ENCODE measurements at places on chromosomes 16 and 17.

GRCh38 chr17:29215717-29216116 lies 30.9 kb upstream of the CRYBA1 start:
- DNase-seq: no peak

- no peak for DNase-seq
Measured at GRCh38 chr17:61485067-61485775, 33.0 kb downstream of the TBX4 start.

DNA sequence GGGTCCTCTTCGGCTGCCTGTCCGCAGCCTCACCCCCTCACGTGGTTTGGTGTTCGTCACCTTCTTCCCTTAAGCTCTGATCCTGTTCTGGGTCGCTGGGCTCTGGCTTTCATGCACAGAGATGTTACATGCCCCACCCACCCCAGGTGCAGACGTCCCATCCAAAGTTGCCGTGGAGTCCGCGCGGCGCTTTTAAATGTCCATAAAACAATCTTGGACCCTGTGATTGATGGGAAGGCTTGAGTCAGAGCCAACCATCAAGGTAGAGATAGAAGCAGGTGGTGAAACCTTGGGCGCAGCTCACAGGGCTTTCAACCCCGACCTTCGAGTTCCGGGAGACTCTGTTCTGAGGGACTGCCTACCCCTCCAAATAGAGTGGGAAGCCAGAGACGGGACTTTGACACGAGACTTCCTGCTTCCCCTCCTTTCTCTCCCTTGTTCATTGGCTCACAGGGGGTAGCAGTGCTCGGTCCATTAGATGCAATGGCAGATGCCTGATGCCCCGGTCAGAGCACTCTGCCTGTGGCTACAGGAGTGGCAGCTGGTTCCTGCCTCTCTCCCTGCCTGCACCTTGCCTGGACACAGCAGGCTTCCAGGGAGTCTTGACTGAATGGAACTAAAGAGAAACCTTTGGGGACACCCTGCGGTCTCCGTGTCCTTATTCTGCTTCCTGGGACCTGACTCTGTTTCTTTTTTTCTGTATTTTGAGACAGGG lies 4.0 kb downstream of the ENGASE start:
- DNase-seq: no peak

DNA sequence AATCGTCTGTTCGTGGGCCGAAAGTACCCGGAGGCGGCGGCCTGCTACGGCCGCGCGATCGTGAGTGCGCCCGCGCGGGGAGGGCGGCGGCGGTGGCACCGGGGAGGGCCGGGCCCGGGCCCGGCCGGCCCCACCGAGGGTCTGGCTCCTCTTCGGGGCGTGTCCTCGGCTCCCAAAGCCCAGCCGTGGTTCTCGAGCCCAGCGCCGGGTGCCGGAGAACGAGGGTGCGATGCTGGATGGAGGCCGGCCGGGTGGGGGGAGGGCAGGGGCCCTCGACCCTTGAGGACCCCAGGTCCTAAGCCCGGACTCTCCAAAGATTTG lies 375 bp downstream of the STUB1 start:
- DNase-seq: no peak

DNA sequence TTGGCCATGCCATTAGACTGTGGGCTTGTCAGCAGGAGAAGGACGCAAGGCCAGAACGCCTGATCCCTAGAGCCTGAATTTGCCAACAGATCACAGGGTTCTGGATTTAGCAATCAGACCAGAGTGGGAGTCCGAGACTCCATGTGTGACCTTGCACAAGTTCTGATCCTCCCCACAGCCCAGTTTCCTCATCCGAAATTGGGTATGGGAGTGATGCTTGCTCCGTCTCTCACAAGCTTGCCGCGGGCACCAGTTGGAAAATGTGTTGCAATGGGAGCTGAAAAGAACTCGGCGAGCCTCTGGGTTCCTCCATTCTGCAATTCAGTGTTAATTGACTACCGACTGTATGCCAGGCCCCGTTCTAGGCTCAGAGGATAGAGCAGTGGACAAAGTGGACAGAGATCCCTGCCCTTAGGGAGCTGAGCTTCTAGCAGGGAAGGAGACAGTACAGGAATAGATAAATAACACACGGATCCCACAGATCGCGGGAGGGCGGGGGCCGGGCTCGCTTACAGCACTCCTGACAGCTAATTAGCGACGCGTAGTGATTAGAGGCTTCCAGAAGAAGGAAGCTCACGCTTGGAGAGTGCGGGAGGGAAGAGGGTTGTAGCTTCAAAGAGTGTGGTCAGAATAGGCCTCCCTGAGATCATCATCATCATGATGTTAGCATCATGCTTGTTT lies 150.4 kb upstream of the CIBAR2 start:
- DNase-seq: peak; percentile 36

DNA sequence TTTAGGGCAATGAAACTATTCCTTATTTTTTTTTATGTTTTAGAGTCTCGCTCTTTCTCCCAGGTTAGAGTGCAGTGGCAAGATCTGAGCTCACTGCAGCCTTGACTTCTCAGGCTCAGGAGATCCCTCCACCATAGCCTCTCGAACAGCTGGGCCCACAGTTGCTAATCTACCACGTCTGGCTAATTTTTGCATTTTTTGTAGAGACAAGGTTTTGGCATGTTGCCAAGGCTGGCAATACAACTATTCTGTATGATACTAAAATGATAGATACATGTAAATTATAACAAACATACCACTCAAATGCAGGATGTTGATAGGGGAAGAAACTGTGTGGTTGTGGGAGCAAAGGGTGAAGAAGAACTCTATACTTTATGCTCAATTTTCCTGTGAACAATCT lies 401.3 kb downstream of the ZFHX3 start:
- DNase-seq: no peak

GRCh38 chr17:77566151-77566550 lies 392.4 kb upstream of the TNRC6C start:
- no peak for DNase-seq

DNA sequence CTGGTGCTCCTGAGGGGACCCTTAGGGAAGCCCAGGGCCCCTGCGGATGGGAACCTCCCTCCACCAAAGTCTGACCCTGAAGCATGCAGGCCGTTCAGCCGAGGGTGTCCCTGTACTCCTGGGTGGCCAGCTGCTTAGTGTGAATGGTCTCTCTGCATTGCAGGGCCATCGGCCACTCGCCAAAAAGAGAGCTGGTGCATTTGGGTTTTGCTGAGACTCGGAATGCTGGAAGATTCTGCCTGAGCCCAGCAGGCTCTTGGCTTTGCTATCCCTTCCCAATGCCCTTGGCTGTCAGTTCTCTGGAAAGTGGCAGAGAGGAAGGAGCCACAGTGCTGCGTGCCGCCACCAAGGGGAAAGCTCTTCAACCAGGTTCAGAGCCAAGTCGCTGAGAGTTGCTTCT lies 2.8 kb downstream of the MEOX1 start:
- DNase-seq: no peak

- no peak for DNase-seq
Measured at GRCh38 chr17:48626245-48627117, at the start of gene HOXB9. Gene HOXB9 (minus strand): TSS chr17:48626358. CDS start chr17:48626269, 89 bp downstream.
